ENCODE measurements at places on chromosomes 2 and 18.
A peak's percentile ranks its signal among the peaks of the same experiment; 100 is the strongest.

DNA sequence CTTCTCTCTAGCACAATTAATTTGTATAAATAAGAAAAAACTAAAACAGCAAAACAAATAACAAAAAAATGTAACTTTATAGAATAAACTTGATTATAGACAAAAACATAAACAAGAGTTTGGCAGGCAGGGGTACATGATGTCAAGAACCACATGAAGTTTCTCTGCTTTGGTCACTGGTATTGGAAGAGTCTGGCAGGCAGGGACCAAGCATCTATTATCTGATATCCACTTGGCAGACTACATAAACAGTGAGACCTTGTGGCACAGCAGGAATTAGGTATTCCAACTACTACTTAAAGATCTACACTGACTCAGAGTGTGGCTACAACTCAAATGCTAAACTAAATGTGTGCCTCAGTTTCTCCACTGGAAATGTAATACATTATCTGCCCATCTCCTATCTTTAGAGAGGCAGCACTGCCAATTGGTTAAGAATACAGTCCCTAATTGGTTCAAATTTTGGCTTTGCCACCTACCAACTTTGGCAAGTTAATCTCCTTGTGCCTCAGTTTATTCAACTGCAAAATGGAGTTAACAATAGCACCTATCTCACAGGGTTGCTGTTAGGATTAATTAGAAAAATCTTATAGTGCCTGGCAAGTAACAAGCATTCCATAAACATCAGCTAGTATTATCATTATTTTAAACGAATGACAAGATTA lies 2.7 kb downstream of the MAP4K3 start:
- DNase-seq, result no peak

- DNase-seq, result no peak
These were observed 7.7 kb downstream of the RTP5 start for GRCh38 chr2:241877197-241877685.

GRCh38 chr2:169613876-169614275 lies 29.7 kb downstream of the PPIG start:
- DNase-seq, result no peak

- no peak for DNase-seq
These were observed 197.4 kb downstream of the FBXO15 start for GRCh38 chr18:73950116-73950700.

DNA sequence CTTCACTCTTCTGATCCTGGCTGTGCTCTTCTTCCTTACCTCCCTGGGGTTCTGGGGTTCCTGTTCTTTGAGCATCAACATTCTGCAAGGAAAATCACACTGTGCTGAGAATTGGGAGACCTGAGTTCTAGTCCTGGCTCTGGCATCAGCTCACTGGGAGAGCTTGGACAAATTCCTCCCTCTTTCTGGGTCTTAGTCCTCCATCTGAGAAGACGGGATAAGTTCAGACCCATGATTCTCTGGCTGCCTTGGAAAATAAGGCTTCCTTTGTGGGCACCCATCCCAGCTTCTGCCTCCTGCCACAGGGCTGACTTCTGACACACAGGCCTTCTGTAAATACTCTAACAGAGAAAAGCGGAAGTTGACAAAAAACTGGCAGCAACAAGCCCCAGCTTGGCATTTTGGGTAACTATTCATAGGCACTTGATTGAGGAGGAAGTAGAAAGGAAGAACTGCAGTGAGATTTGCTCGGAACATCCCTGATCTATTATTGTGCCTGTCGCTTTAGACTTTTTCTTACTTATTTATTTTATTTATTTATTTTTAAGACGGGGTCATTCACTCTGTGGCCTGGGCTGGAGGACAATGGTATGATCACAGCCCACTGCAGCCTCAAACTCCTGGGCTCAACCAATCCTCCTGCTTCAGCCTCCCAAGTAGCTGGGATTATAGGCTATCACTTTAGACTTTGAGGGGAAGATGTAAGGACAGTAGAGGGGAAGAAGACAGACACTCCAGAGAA lies 7.9 kb downstream of the PCBP1 start:
- DNase-seq, result peak; percentile 82

- peak; percentile 9 for DNase-seq
These were observed 1.3 kb downstream of the EML6 start for GRCh38 chr2:54724560-54725342.

DNA sequence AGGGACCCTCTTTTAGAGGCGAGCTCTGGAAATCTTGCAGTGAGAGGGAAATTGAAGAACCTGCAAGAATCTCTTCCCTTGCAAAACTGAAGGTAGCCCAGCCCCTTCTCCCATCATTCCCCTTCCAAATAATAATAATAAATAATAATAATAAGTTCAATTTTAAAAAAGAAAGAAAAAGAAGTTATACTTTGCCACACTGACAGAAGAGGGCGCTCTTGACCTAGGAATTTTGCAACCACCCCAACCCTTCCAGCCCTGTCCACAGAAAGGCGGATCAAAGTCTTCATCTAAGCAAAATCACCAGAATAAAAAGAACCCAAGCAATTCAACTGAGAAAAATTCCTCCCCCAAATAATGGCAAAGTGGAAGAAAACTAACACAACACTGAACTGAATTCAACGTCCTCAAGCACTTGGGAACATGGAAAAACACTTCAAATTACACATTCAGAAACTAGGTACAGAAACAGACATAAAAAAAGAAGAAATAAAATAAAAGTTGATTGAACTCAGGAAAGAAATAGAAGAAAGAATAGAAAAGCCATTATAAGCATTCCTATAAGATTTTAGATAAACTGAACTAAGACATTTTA lies 98.9 kb upstream of the GLS start:
- peak; percentile 45 for DNase-seq

- DNase-seq, result no peak
These were observed 70.0 kb upstream of the SP3 start for GRCh38 chr2:174035117-174035635.

GRCh38 chr2:193542762-193543161 lies 1348.0 kb upstream of the TMEFF2 start:
- no peak for DNase-seq

- no peak for DNase-seq
These were observed 242.9 kb upstream of the ID2 start for GRCh38 chr2:8438996-8439395.

DNA sequence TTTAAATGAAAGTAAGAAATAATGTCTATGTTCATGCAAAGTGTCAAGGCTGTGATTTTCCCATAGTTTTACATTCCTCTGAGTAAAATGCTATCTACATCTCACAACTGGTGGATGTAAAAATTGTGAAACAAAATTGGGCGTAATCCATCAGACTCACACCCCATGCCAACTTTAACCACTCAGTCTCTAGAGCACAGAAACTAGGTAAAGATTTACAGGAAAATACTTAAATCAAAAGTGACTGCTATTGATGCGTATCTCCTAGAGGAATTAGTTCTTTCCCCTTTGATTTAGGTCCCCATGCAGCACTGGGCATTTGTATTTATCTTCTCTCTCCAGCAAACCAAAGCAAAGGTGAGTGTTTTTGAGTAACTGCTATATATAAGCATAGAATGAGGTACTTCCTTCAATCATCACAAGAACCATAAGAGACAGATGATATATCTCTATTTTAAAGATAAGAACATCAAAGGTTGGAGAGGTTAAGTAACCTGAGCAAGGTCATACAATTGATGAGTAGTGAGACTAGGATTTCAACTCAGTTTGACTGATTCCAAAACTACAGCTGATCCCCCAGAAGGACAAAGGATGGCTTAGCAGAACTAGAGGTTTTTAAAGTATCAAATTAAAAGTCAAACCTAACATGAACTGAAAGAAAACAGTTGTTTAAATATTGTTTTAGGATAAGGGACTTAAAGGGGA lies 594.0 kb upstream of the ACVR2A start:
- no peak for DNase-seq

GRCh38 chr2:20916604-20917286 lies 93.8 kb upstream of the LDAH start:
- DNase-seq, result no peak

DNA sequence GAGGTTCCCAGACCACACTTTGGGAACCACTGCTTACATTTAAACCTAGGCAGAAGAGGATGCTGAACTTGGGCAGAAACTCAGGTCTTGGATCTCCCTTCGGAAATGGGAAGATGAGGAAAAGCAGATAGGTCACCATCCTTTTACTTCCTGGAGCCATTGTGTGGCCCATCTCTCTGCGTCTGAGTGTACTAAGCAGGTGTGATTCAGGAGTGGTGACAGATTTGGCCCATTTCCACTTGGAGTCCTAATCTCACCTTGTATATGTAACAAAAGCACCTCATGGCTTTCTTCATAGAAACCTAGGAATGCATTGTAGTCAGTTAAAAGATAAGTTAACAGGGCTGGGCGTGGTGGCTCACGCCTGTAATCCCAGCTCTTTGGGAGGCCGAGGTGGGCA lies 71.0 kb downstream of the PRKCE start:
- no peak for DNase-seq

DNA sequence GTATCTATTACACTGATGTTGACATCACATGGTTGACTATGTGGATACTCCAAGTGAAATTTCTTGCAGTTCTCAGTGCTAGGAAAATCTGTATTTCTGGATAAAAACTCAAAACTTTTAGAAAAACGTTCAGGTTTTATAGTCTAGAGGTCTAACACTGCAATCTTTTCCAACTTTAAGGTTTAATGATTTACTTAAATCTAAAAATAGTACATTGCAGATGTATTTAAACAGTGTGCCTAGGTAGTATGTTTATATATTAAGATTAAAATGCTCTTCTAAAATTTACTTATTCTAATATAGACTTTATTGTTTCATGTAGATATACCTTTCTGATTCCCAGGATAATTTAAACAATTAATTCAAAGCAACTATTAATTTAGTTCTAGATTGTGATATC lies 98.3 kb downstream of the SH3YL1 start:
- DNase-seq, result no peak

GRCh38 chr2:201223089-201224073 lies 37.0 kb upstream of the CASP8 start:
- no peak for DNase-seq

DNA sequence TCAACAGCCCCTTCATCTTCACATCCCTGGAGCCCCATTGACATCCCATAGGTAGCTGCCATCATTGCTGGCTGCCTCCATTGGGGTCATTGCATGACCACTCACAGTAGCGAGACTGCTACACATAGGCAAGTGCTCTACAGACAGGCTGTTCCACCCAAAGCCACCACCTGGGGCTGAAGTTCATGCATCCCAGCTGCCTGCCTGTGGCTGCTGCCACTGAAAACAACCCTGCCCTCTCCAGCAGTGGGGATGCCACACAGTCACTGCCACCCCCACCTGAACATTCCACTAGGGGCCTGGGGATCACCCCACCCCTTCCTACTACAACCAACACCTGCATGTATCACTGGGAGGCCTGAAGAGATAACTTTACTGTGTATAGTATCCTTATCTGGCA lies 59.5 kb upstream of the CTAGE1 start:
- no peak for DNase-seq

GRCh38 chr18:63168287-63168686 lies 151.3 kb downstream of the BCL2 start:
- no peak for DNase-seq

- no peak for DNase-seq
These were observed 399.3 kb downstream of the BCL11A start for GRCh38 chr2:60154142-60154541.

DNA sequence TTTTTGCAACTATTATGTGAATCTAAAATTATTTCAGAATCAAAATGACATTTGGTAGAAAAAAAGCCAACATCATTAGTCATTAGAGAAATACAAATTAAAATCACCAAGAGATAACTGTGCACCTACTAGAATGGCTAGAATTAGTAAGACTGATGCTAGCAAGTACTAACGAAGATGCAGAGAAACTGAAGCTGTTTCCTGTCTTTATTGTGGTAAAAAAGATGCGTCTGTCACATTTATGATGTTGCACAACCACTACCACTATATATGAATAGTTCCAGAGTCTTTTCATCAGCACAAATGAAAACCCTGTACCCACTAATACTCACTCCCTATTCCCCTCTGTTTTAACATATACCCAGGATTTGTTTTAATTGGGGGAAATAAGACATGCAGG lies 16.7 kb upstream of the TWIST2 start:
- DNase-seq, result no peak

DNA sequence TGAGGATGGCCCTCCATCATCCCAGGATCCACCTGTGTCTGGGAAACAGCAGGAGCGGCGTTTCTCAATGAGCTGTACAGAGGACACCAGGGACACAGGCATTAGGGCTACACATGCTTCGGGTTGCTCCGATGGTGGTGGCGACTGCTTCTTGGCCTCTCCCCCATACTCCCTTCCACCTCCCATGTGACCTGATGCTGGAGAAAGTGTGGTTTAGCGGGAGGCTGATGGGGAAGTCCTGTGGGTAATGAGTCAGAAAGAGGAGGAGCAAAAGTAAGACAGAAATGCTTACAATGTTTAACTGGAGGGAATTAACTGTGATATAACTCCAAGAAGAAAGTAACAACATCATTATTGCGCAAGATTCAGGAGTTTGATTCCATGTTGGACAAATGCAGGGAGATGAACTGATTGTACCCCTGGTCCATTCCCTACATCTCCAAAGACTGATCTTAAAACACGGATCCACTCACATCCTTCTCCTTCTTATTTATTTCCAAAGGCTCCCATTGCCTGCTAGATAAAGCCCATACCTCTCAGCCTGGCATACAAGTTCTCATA lies 186.6 kb downstream of the NRP2 start:
- no peak for DNase-seq

Measured in T-helper 1 cell (primary cell).